ENCODE measurements at places on chromosomes 4 and X.

GRCh38 chrX:40244980-40245379 lies 147.2 kb upstream of the BCOR start:
- no peak for DNase-seq

DNA sequence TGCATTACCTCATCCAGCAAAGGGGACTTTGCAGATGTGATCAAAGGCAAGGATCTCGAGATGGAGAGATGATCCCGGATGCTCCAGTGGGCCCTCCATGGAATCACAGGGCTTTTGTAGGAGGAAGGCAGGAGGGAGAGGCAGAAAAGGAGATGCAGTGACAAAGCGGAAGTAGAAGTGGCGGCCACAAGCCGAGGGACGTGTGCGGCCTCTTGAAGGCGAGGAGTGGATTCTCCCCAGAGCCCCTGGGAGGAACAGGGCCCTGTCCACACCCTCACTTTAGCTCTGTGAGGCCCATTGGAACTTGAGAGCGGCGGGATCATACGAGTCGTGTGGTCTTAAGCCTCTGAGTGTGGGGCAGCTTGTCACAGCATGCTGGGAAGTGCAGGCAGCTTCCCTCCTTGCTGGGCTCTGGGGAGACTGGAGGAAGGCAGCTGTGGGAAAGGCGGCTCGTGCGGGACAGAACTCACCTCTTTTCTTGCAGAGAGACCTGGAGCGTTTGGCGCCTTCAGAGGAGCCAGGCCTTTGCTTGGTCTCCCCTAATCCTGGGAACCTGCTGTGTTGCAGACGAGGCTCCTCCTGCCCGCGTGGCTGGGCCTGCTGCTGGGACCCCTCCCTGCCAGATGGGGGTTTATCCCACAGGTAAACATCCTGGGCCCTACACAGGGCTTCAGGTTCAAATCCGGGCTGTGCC lies 10.2 kb downstream of the SH3TC1 start:
- no peak for DNase-seq

- no peak for DNase-seq
These were observed 82.3 kb downstream of the SPRY1 start for GRCh38 chr4:123478859-123479345.

GRCh38 chr4:35189988-35190613 lies 1054.2 kb downstream of the ARAP2 start:
- no peak for DNase-seq

DNA sequence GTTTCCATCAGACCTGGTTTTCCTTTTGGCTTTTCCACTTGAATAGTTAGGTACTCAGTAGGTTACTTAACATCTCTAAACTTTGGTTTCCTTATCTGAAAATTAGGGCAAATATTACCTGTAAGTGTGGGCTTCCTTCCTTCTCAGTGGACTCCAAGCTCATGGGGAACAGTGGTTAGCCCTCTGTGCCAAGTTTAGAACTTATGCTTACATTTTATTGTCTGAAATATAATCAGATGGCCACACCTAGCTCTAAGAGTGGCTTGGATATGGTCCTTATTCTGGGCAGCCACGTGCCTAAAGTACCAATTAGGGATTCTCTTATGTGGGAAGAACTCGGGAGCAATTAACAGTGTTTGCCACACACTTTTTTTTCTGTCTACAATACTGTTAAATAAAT lies 133.9 kb downstream of the UCHL1 start:
- DNase-seq: no peak

- DNase-seq: no peak
These were observed 262.6 kb upstream of the RPS6KA3 start for GRCh38 chrX:20529301-20529700.

GRCh38 chrX:25144043-25144940 lies 128.5 kb upstream of the ARX start:
- DNase-seq: no peak

DNA sequence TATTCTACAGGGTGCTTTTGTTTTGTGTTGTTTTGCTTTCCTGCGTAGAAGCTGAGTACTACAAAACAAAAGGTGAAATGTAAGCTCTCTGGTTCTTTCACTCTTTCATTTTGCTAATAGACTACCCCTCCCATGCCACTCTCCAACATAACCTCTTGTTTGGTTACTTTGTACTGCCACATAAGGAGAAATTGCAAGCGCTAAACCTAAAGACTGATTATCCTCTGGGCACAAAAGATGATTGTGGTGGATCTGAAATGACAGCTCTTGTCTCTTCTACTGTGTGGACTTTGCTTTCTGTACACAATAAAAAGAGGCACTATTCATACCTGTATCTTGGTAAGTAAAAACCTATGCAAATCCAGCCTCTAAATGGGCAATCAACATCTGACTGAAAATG lies 5.3 kb downstream of the MBNL3 start:
- DNase-seq: no peak

- DNase-seq: no peak
These were observed 6.5 kb downstream of the SASH3 start for GRCh38 chrX:129786210-129786651.
